Activated CD8-positive, alpha-beta T cell treated with anti-CD3 and anti-CD28 coated beads, Interleukin-2, amount 10 ng/mL, durations not matched to agents 7 days and 5 days (primary cell): ENCODE measurements at places on chromosomes 3 and 15. TPM values are rescaled to one million over a fixed set of nuclear protein-coding genes. Genes with fewer than 3 reads are reported as not detected.

ANAPC13 gene
- 25.3 TPM for total RNA-seq

KAT2B gene
- total RNA-seq: 112 TPM

WDR5B gene
- total RNA-seq: 5.1 TPM

ISLR2 gene
- not detected for total RNA-seq

SERPINI2 gene
- total RNA-seq: not detected

DVL3 gene
- total RNA-seq: 31.2 TPM

OCA2 gene
- not detected for total RNA-seq

BFSP2 gene
- total RNA-seq: 0.42 TPM

MORF4L1 gene
- 244 TPM for total RNA-seq

SH2D7 gene
- total RNA-seq: 0.31 TPM

NLGN1 gene
- not detected for total RNA-seq

ANKDD1A gene
- 9.1 TPM for total RNA-seq

PPP1R14D gene
- not detected for total RNA-seq

IQCF5 gene
- not detected for total RNA-seq
